ENCODE measurements at places on chromosomes 11 and 22.

- H3K36me3 ChIP-seq = peaks cover 19% of the 10 kb centered on the region
- DNase-seq = no peak
- no peaks in the 10 kb centered on the region for H3K27me3 ChIP-seq
- H3K27ac ChIP-seq = no peak overlapping the region
- H3K4me3 ChIP-seq = no peak overlapping the region
- peaks cover 22% of the 10 kb centered on the region for H3K4me1 ChIP-seq
Measured at GRCh38 chr11:9855579-9856287, 191.9 kb downstream of the SWAP70 start.

DNA sequence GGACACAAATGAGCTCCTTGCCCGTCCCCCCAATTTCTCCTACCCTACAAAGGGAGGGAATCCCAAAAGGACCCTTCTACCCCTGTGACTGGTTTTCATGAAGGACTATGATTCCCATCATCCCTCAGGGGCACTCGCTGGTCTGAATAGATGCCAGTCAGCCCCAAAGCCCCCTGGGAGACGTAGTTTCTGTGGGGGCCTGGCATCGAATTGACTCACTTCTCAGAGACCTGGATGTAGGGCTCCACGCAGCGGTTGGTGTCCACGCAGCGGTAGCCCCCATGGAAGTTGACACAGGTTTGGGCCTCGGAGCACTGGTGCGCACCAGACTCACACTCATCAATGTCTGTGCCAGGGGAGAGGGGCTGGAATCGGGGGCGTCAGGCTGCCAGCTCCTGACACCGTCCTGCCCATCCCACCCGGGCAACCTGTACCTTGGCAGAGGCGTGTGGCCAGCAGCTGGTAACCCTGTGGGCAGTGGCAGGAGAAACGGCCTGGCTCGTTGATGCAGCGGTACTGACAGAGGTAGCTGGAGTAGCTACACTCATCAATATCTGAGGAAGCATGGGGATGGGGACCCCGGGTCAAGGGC lies 4.4 kb downstream of the EFEMP2 start:
- peak; percentile 47 for DNase-seq
- H3K27ac ChIP-seq = no peak overlapping the region
- H3K4me3 ChIP-seq = no peak overlapping the region
- H3K4me1 ChIP-seq = peaks cover 19% of the 10 kb centered on the region

DNA sequence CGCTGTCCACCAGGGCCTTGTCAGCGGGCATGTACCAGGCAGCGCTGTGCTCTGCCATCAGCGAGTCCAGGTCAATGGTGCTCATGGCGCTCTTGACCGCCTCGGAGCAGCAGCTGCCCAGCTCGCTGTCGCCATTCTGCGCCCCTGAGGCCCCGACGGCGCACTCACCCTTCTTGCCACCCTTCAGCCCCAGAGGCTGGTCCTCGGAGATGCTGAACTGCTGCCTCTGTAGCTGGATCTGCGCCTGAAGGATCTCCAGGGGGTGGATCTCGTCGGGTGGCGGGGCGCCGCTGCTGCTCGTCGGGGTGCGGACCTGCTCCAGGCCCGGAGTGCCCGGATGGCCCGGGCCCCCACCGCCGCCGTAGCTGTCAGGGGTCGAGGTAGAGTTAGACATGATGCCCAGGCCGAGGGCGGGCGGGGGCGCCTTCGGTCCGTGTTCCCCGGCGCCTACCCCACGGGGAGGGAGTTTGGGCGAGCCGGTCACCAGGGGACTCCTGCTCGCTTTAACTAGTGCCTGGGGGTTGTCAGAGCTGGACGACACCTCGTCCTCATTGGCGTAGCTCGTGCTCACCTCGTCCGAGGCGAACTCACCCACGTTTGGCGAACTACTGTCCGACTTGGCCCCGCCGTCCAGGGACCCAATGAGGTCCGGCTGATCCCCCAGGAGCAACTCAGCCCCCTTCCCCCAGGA lies 4.6 kb downstream of the MN1 start:
- no peak overlapping the region for H3K27ac ChIP-seq
- H3K4me1 ChIP-seq = peaks cover 23% of the 10 kb centered on the region
- H3K36me3 ChIP-seq = no peaks in the 10 kb centered on the region

DNA sequence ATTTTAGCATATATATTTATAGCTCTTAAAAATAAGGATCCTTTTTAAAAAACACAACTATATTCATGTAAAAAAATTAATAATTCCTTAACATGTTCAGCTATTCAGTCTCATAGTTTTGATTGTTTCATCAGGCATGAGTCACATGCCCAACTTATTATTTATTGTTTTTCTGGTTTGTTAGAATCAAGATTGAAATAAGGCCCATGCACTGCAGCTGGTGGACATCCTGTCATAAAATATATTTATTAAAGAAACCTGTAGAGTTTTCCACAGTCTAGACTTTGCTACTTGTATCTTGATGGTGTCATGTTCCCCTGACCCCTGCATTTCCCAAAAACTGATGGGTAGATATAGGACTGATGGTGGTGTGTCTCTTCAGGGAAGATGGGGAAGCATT lies 77.4 kb downstream of the PARVA start:
- no peaks in the 10 kb centered on the region for H3K36me3 ChIP-seq
- DNase-seq = no peak
- H3K4me3 ChIP-seq = no peak overlapping the region
- no peak overlapping the region for H3K27ac ChIP-seq
- no peaks in the 10 kb centered on the region for H3K27me3 ChIP-seq

- H3K4me1 ChIP-seq = peaks cover 3% of the 10 kb centered on the region
- no peak overlapping the region for H3K27ac ChIP-seq
- no peak for DNase-seq
- no peaks in the 10 kb centered on the region for H3K27me3 ChIP-seq
- H3K4me3 ChIP-seq = no peak overlapping the region
- H3K36me3 ChIP-seq = peaks cover 73% of the 10 kb centered on the region
Measured at GRCh38 chr11:66220566-66220935, 47.9 kb upstream of the RAB1B start.

- H3K4me3 ChIP-seq = no peak overlapping the region
- no peaks in the 10 kb centered on the region for H3K27me3 ChIP-seq
- H3K4me1 ChIP-seq = peaks cover 8% of the 10 kb centered on the region
- peaks cover 68% of the 10 kb centered on the region for H3K36me3 ChIP-seq
- H3K27ac ChIP-seq = no peak overlapping the region
- DNase-seq = no peak
Measured at GRCh38 chr11:69076129-69076791, 27.5 kb downstream of the TPCN2 start.

DNA sequence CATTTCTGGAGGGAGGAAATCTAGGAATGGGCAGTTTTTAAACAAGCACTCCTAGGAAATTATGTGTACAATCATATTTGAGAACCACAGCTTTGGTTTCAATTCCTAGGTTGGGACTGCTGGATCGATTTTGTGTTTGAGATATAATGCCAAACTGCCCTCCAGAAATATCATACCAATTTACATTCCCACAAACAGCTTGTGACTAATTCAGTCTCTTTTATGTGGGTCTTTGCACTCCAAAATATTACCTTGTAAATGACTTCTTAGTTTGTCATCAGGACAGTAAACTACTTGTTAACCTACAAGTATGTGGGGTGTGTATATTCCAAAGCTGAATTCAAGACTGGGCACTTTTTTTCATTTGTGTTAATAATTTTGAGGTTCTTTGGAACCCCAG lies 9.8 kb upstream of the BARX2 start:
- no peaks in the 10 kb centered on the region for H3K4me1 ChIP-seq
- no peak for DNase-seq
- no peak overlapping the region for H3K27ac ChIP-seq
- no peak overlapping the region for H3K4me3 ChIP-seq

DNA sequence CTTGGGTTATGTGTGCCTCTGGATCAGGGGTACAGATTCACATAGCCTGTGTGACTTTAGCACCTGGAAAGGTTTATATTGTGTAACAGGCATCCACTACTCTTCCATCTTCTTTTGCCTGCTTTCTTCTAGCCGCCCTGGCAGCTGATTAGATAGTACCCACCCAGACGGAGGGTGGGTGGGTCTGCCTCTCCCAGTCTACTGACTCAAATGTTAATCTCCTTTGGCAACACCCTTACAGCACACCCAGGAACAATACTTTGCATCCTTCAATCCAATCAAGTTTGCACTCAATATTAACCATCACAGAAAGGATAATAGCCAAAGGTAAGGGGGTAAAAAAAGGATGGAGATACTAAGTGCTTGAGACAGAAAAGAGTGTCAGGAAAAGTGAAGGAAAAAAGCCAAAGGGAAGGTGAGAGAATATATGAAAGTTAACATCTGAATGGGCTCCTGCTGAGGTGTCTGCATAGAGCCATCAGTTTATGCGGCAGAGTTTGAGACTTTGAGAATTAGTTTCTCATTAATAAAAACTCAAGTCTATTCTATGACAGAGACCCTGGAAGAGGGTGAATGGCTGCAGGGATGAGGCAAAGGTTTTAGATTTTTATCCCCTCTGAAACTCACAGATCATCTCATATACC lies 2.6 kb upstream of the OR51B6 start:
- no peak overlapping the region for H3K4me3 ChIP-seq
- H3K27ac ChIP-seq = no peak overlapping the region
- no peak for DNase-seq
- no peaks in the 10 kb centered on the region for H3K4me1 ChIP-seq
- no peaks in the 10 kb centered on the region for H3K36me3 ChIP-seq
- H3K27me3 ChIP-seq = no peaks in the 10 kb centered on the region

GRCh38 chr11:100682247-100682969 lies 4.7 kb upstream of the ARHGAP42 start:
- H3K36me3 ChIP-seq = no peaks in the 10 kb centered on the region
- no peak overlapping the region for H3K4me3 ChIP-seq
- peaks cover 4% of the 10 kb centered on the region for H3K27me3 ChIP-seq
- no peak overlapping the region for H3K27ac ChIP-seq

DNA sequence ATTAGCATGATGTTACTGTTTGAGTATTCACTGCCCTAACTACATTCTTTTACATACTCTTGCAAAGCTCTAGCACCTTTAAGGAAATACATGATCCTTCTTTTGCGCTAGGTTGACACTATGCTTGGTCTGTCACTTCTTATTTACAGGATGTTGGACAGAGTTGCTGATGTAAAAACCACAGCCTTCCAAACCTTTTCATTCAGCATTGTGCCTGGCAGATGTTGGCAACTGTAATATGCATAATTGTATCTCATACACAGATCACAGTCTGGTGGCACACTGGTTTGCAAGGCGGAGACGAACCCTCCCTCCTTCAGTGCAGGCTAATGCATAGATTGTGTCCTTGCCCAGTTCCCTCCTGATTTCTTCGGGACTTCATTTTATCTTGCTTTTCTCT lies 224.1 kb downstream of the SNX19 start:
- no peak overlapping the region for H3K27ac ChIP-seq
- no peaks in the 10 kb centered on the region for H3K36me3 ChIP-seq
- no peaks in the 10 kb centered on the region for H3K4me1 ChIP-seq
- DNase-seq = no peak
- H3K27me3 ChIP-seq = no peaks in the 10 kb centered on the region
- H3K4me3 ChIP-seq = no peak overlapping the region

DNA sequence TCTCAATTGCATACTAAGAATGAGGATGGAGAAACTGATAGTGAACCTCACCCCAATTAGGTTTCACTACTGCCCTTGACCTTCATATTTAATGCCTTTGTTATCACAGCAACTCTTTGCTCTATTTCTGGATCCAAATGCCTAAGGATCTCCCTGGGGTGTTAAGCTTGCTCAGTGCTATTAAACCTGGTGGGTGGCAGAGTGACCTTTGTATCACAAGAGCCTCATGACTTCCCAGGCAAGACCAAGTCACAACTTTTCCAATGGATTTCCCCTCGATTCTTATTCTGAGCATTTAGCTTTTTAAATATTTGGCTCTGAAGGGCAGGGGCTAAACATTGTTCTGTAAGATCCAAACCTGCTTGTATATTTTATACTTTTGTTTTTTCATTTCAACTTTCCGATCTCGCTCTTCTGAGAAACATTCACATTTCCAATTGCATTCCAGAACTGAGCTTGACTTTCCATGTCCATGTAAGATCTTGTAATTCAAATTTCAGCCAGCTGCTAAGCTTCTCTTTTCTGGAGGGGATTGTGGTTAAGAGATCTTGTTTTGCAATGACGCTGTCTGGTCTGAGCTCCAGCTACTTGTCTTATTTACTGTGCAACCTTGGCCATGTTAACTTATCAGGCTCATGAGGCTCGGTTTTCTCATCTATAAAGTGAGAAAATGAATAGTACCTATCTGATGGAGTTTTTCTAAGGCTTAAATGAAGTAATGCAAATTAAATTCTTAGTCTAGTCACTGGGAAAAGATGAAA lies 6.4 kb upstream of the EHF start:
- no peak for DNase-seq
- H3K36me3 ChIP-seq = no peaks in the 10 kb centered on the region
- H3K27ac ChIP-seq = no peak overlapping the region
- H3K27me3 ChIP-seq = no peaks in the 10 kb centered on the region
